ENCODE measurements at places on chromosomes 5 and 9.

DNA sequence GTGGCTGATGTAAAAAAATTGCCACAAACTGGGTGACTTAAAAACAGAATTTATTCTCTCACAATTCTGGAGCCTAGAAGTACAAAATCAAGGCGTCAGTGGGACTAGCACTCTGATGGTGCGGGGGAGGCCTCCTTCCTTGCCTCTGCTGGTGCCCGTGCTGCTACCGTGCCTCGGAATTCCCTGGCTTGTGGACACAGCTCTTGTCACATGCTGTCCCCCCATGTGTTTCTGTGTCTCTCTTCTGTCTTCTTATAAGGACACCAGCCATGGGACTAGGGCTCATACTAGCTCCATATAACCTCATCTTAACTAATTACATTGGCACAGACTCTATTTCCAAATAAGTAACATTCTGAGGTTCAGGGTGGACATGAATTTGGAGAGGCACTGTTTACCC lies 242.3 kb upstream of the IRX2 start:
- no peak for DNase-seq

GRCh38 chr9:37575511-37575914 lies 667 bp downstream of the FBXO10 start:
- no peak for DNase-seq

- DNase-seq, result no peak
Observed at GRCh38 chr5:69364414-69364813, 4.9 kb downstream of the AK6 start.

DNA sequence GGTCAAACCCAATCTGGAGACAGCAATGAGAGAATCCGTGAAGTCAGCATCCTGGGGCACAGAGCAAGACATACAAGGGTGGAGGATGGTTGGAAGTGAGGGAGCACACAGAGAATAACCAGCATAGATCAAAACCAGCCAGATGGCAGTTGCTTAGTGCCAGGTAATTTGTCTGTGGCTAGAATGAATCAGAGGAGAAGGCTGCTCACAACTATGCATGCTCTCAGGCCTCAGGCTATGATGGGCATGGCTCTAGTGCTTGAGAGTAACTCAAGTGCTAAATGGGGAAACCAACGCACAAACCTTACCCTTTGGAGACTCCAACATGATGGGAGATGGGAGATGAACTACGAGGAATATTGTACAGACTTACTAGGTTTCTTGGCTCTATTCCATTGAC lies 160.8 kb downstream of the DMRT2 start:
- no peak for DNase-seq

DNA sequence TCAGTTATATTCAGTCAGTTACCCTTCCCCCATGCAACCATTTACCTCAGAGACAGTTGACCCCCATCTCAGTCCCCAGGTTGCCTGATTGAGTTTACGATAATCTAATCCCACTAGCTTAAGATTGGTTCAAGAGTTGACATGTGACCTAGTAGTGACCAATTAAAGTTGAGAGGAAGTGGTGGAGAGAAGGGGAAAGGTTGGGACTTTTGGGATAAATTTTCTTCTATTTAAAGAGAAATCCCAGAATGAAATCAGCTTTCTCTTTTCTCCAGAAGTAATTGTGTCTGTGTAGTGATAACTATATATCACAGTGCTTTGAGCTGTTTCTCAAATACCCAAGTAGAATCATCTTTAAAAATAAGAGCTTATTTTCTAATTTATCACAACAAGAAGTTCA lies 396.7 kb upstream of the CLINT1 start:
- no peak for DNase-seq

DNA sequence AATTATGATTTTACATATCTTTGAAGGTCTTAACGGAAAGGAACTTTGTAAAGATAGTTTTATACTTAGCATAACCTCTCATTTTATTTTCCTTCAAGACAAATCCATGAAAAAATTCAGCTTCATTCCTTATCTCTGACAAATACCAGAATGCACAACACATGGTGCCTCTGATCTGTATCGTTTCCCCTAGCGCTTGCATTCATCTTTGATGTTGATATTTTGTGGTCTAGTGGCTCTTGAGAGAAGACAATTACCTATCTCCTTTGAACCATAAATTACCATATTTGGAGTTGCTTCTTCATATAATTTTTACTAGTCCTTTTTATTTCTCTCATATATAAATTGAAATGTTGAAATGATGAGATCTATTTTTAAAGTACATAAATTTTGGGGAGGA lies 551.3 kb downstream of the PDE4D start:
- no peak for DNase-seq

GRCh38 chr5:59236448-59236847 lies 653.6 kb downstream of the RAB3C start:
- DNase-seq, result no peak

DNA sequence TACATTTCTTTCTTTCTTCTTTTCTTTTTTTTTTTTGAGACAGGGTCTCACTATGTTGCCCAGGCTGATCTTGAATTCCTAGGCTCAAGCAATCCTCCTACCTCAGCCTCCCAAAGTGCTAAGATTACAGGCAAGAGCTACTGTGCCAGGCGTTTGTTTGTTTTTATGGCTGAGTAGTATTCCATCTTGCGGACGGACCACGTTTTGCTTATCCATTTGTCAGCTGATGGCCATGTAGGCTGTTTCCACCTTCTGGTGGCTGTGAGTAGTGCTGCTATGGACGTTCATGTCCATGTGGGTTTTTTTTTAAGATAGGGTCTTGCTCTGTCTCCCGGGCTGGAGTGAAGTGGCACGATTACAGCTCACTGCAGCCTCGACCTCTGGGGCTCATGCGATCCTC lies 2.5 kb downstream of the DOK3 start:
- no peak for DNase-seq

Measured in retina (tissue), 1 donor.